ENCODE measurements at places on chromosomes 1 and 21. TPM values are rescaled to one million over a fixed set of nuclear protein-coding genes. Genes with fewer than 3 reads are reported as not detected.

DNA sequence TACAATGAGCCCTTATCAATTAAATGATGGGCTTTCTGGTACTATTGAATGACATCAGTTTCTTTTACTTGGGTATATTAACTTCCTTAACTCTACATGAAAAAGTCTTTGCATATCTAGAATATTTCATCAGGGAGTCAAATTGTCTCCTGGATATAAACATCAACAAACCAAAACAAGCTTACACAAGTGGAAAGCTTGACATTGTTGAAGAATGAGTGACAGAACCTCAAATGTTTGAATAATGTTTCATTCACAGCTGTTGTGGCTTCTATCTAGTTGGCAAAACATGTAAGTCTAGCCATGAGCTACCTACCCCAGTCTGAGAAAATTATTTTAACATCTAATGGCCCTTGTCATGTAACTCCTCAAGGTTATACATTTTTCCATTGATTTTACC is 604.8 kb upstream of the ADAMTS5 start:
- DNase-seq = no peak

- DNase-seq = no peak
These were observed 89.7 kb upstream of the SLC44A3 start for GRCh38 chr1:94730450-94730849.

DNA sequence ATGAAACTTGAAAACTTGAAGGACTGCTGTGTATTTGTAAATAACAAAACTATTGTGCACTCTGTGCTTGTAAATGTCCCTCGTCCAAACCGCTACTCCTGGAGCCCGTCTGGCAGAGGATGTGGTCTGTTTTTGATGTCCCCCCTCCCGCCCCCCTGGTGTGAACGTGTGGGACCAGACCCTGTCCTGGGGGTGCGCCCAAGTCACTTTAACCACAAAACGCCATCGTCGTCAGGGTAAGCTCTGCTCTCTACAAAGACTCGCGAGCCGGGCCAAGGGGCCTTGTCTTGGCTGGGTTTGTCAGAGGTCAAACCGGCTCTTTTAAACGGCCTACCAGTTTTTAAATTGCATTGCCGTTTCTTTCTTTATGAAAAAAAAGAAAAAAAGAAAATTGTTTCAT is 87.4 kb upstream of the TMEM51 start:
- DNase-seq = no peak

DNA sequence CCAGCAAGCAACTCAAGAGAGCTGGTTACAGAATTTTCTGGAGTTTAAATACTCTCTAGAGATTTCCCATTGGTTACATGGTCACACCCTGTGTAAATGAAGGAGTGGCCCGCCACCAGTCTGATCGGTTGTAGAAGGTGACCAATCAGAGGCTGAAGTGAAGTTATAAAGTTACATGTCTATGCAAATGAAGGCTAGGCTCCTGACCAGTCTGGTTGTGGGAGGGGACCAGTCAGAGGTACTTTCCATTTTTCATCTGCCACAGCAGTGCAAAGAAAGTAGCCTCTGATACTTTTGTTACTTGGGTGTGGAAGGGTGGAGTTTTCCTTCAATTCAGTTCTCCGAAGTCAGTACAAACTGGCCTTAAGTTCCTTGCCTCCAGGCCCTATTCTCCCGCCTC is 273.7 kb downstream of the BARHL2 start:
- no peak for DNase-seq

DNA sequence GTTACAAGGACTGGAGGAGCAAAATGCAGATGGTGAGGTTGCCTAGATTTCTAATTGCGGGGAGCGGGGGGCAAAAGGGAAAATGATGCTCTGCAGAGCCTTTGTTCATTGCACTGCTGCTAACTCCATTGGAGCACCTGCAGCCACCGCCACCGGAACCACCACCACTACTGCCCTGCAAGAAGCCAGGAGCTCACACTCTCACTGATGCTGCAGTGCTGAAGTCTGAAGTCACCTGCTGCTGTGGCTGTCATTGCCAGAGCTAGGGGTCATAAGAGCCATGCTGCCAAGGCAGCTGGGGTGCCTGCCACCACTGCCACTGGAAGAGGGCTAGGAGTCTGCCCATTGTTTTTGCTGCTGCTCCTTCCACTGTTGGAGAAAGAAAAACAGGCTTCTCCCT is 7.3 kb upstream of the HPCAL4 start:
- no peak for DNase-seq

The TEX38 gene
- not detected for total RNA-seq

The BRDT gene
- total RNA-seq = not detected

DNA sequence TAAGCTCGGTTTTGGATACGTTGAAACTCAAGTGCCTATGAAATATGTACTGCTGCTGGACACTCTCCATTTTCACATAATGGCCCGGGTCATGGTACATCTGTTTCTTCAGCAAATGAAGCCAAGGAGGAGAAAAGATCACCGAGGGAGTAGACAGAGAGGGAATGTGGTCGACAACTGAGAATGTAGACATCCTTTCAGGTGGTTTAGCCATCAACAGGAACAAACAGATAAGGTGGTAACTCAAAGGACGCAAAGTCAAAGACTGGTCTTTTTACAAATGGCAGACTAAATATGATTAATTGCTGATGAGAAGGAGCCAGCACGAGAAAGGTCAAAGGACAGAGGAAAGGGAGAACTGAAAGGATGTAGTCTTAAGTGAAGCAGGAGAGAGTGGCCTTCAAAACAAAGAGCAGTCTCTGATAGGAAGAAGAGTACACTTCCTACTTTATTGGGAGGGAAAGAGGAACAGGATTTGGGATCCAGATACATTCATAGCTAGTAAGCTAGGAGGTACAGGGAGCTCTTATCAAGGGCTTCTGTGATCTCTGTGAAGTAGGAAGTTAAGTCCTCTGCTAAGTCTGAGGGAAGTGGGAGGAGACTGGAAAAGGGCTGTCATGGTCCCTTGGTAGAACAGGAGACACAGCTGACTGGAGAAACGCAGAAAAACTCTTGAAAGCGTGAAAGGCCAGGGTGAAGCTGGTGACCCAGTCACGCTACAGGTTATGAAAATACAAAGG is 28.3 kb downstream of the NUP133 start:
- no peak for DNase-seq

DNA sequence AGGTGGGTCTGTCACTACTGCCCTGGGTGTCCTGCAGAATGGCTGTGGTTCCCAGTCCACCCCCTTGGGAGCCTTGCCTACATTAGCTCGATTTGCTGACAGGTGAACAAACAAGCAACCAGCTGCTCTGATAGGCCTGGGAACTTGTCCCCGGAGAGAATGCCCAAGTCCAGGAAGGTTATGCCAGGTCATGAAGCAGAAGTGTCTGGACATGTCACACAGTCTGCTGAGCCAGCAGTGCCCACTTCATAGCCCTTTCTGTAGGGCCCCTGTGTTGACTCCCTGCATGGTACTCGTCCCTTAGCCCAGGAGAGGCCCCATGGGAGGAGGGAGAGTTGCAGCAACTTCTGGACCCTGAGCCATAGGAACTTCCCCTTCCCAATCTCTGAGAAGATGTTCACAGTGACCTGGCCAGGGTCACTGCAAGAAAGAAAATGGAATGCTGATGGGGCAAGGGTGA is 31.0 kb downstream of the UCK2 start:
- DNase-seq = peak; percentile 73

GRCh38 chr1:70319750-70320149 is 34.8 kb downstream of the ANKRD13C start:
- DNase-seq = no peak

DNA sequence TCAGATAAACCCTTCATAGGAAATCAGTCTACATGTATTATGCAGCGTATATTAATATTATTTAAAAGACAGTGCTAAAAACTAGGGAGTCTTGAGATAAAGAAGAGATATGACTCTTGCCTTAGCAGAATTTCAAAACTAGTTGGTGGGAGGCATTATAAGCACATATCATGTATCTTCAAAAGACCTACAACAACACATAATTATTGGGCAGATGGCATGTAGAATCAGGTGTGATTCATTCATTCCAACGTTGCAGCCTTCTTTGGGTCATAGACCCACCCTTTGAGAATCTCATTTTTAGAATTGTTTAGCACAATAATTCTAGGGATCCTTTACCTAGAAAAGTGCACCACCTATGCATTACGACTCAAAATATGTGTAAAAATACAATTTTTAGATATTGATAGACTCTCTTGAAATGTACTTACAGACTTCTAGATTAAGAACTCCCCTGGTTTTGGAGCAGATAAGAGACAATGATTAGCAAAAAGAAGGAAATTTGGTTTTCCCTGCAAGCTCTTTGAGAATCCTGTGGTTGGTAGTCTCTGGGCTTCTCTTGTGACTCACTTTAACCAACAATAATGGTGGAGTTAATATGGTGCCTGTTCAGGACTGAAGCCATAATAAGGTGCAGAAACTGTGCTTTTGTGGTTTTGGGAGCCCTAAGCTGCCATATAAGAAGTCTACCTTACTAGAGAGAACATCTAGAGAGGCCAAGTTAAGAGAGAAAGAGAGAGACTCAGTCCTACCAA is 85.3 kb upstream of the RGS4 start:
- DNase-seq = no peak

The AJAP1 gene
- 0.66 TPM for total RNA-seq

Data from body of pancreas (tissue), 4 donors.